ENCODE measurements at places on chromosomes 6 and 20.
A peak's percentile ranks its signal among the peaks of the same experiment; 100 is the strongest.

DNA sequence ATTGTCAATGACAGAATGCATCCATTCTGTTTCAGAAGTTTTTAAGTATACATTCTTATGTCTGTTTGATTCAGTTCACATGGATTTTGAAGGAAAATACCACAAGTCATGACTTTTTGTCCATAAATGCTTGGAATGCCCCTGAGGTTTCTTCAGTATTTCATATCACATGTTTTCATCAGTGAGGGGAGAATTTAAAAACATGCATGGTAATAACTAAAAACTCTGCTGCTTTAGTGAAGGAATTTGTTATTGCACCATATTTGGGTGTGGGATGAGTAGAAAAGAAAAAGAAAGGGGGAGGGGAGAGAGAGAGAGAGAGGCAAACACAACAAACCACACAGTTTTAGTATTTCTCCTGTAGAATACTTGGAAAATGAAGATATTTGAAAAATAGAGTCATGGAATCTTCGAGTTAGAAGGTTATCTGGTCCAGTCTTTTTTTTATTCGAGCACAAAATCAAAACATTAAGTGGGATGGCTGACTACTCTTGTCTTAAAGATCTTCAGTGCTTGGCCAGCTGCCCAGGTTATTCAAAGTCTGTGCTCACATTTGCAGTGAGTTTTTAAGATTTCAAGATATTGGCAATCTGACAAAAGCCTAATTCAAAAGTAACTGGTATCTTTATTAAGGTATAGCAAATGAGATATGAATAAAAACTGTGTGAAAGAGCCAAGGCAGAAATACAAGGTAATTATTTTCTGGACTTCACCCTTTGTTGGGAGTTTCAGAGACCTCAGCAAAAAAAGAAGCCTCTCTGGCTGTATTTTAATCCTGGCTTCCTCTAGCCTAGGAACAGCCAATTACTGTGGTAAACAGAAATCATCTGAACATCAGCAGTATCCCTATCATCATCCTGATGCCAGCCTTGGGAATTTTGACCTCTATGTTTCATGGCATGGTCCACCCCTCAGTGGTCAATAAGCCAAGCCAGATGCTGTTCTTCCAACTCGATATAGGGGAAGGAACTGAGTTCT lies 687.9 kb upstream of the CITED2 start:
- no peak for DNase-seq

- DNase-seq: no peak
These were observed 1.3 kb downstream of the HIVEP2 start for GRCh38 chr6:142943711-142944123.

- DNase-seq: no peak
These were observed 27.0 kb downstream of the RPRD1B start for GRCh38 chr20:38060536-38060935.

DNA sequence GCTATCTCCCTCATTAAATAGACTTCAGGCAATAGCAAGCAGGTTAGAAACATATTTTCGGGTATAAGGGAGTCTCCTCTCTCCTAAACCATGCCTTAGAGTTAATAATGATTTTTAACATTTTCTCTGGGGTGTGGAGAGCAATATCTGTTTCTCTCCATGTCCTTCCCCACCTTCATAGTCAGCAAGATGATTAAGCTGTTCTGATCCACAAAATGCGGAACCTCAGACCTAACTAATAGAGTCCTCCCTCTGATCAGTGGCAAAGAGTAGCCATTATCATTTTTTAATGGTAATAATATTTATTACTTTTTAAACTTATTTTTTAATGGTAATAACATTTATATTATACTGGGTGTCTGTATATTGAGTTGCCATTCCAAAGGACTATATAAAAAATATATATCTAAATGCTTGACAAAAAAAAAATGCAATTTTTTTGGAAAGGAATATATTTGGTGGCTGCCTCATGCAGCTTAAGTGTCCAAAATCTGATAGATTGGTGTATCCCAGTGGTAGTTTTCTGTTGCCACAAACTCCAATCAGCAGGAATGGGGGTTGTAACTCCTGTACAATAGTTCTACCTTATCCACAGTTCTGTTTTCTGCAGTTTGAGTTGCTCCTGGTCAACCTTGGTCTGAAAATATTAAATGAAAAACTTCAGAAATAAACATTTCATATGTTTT lies 14.0 kb upstream of the BTN3A2 start:
- no peak for DNase-seq

DNA sequence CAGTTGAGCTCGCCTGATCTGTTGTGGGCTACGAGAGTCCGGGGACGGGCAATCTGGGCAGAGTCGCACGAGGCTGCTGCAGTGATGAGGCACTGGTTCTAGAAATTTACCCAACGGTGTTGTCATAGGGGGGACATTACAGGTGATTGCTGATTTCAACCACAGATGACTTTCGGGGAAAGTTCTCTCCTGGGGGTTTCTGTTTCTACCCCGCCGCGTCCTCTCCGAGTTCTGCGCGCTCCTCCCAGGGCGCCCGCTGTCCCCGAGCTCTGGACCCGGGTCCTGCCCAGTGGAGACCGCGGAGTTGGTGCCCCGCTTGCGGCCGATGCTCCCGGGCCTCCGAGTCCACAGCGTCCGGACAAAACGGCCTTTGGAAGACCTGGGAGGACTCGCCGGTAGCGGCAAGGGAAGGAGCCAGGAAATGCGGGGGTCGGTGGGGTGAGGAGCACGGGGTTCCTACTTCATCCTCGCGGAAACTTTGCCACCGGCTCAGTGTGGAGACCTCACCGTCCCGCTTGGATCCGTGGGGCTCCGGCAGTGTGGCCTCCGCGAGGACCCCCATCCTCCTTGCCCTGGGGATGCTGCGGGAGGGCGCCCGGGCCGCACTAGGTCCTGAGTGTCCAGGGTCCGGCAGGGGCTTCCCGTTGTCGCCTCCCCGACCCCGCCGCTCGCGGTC lies 12.3 kb upstream of the RAET1L start:
- DNase-seq: no peak

- DNase-seq: no peak
These were observed 148.5 kb downstream of the CDC5L start for GRCh38 chr6:44535967-44536366.

GRCh38 chr6:169256518-169256917 lies 2.9 kb upstream of the THBS2 start:
- no peak for DNase-seq

GRCh38 chr20:34947336-34947735 lies 8.3 kb downstream of the GSS start:
- no peak for DNase-seq

DNA sequence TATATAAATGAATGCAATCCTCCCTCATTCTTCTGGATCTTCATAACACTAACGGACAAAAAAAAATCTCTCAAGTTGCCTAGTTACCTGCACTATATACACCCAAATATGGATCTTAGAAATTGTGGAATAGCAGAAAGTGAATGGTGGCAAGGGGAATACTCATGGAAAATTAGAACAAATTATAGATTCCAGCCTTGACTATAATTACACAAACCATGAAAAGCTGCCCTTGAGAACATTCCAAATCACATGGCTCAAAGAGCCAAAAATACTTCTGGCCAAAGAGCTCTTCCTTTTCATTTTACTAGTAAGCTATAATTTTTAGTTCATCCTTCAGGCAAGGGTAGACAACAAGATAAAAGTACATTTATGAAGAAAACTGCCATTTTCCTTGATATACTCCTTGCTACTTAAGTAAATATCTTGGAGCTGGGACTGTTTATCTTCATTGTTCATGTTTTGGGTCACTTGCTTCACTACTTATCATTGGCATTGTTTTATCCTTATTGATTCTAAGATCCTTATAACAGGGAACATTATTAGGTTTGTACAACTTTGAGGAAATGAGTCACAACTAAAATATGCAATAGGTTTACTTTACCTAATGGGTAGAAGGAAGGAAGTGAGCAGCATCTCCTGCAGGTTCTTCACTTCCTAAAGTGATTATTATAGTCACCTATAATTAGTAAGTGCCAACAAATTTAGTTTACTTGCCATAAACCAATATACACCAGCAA lies 6.4 kb upstream of the MTRES1 start:
- no peak for DNase-seq

DNA sequence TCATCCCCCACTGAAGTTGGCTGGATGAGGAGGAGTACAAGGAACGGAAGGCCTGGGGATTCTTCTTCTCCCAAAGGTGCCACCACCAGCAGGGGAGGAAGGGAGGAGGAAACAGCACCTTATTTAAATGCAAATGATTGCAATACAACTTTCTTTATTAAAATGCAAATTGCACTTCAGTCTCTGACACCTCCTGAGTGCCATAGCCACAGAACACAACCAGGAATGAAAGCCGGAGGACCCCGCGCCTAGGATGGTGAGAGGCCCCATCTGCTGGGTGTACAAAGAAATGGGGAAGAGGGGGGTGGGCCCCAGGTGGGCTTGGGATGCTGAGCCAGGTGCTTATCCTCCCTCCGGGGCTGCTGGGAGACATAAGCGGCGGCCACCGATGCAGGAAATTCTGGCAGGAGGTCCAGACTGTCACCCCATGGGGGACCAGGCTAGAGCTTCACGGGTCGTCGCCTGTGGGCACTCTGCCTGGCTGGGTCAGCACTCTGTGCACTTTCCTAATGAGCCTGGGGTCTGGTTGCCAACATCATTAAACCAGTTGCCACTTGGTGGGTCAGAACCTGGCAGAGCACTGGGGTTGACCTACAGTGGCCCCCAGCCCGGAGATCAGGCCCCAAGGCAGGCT lies 154.2 kb upstream of the MLN start:
- peak; percentile 22 for DNase-seq

GRCh38 chr6:67277312-67277711 lies 1357.8 kb upstream of the ADGRB3 start:
- DNase-seq: no peak

DNA sequence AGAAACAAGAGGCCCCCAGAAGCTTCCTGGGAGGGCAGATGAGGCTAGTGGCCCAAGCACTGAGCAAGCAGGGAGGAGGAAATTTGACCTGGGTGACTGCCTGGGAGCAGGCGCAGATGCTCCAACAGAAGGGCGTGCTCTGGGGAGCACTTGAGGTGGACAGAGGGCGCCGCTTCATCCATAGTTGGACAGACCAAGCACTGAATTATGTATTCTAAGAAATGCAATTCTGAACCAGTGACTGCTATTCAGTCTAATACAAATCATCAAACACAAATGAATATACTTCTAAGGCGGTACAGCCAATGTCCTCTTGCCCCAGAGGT lies 28.7 kb upstream of the IRF4 start:
- no peak for DNase-seq

- no peak for DNase-seq
These were observed 197.5 kb downstream of the ISM1 start for GRCh38 chr20:13418263-13419229.

- DNase-seq: no peak
These were observed 311.4 kb downstream of the CDH26 start for GRCh38 chr20:60269573-60270162.

DNA sequence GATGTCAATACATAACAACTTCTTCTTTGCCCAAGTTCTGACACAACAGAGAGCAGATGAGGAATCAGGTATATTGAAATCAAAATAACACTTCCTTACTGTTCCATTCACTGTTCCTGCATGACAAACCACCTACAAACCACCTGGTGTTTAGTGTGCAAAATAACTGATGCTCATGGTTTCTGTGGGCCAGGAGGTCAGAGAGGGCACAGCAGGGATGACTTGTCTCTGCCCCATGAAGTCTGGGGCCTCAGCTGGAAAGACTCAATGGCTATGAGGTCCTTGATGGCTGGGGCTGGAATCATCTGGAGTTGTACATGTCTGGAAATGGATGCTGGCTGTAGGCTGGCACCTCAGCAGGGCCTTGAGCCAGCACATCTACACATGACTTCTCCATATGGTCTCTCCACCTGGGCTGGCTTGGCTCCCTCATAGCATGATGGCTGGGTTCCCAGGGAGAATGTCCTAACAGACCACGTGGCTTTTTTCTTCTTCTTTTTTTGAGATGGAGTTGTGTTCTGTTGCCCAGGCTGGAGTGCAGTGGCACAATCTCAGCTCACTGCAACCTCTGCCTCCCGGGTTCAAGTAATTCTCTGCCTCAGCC lies 7.4 kb upstream of the COX4I2 start:
- peak; percentile 92 for DNase-seq

- no peak for DNase-seq
These were observed 283.0 kb upstream of the CDH4 start for GRCh38 chr20:60968853-60969720.

GRCh38 chr6:71310261-71310660 lies 21.6 kb downstream of the OGFRL1 start:
- DNase-seq: no peak

DNA sequence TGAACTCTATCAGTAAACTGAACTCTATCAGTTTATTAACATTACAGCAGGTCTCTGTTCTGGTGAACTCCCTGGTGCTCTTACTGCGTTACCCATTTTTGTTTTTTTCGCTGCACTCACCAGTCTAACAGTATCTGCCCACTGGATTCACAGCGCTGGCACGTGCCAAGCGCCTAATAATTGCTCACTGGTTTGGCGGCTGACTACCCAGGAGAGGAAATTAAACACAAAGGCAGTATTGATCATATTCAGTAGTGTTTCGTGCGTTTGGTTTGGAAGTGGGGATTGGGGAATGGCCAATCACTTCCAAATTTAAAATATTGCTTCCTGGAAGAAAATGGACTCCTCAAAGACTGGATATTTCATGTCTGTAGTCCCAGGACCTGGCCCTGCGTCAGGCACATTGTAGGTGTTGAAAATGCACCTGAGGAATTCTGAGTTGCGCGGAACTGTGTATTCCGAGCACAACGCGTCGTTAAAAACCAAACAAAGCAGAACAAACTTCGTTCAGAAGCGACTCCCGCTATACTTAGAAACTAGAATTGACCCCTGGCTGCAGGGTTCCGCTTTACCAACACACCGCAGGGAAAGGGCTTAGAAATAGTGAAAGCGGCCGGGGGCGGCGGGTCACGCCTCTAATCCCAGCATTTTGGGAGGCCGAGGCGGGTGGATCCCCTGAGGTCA lies 1.1 kb upstream of the RPS12 start:
- DNase-seq: no peak

- DNase-seq: no peak
These were observed 26.3 kb downstream of the PRDM1 start for GRCh38 chr6:106112433-106112832.

DNA sequence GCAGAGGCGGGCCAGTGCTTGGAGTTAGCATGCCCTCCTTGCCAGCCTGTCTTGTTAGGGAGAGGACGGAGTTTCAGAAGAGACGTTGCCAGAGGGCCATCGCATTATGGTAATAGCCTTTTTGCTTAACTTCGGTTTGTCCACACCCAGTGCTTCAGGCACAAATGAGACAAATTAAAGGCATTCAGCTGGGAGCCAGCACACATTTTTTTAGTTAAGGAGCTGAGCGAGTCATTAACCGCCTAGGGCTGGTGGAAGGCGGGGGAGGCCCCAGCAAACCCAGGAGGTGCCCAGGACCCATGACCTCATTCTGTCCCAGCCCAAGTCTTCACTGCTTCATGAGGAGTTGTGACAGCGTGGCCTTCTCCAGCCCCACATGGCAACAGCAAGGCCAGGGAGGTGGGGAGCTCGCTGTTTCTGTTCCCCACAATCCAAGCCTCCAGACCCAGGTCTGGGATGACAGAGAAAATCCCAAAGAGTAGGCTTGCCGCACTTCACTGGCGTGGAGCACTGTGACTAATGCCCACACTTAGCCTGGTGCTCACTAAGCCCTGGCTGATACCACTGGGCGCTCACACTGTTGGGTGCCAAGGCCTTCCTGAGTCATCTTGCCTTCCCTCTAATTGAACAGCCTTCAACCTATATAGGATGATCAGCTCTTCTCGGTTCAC lies 237.1 kb downstream of the ANKRD60 start:
- no peak for DNase-seq
